Brain microvascular endothelial cell (primary cell): ENCODE measurements at places on chromosomes 16 and 17.

GRCh38 chr17:72176951-72177660, 56.3 kb downstream of the SOX9 start:
- no peak for DNase-seq

GRCh38 chr17:12756786-12757185, 32.5 kb upstream of the ARHGAP44 start:
- DNase-seq = peak; percentile 36

DNA sequence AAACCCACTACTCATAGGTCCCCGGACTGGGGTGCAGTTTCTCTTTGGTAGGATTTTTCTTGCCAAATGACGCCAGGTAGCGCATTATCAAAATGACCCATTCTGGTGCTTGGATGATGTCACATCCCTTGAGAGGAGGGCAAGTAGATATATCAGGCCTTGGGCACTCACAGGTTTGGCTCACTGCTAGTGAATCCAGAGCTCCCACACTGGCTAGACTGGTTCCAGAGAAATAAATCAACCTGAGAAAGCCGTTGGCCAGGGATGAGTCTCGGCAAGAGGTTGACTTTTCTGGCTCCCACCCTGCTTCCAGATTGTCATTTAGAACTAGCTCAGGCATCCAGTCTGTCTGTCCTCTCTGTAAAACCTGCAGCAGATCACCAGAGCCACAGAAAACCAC, 188.4 kb upstream of the MAF start:
- no peak for DNase-seq

- DNase-seq = no peak
These were observed 188.6 kb downstream of the NTN1 start for GRCh38 chr17:9209781-9210370.

DNA sequence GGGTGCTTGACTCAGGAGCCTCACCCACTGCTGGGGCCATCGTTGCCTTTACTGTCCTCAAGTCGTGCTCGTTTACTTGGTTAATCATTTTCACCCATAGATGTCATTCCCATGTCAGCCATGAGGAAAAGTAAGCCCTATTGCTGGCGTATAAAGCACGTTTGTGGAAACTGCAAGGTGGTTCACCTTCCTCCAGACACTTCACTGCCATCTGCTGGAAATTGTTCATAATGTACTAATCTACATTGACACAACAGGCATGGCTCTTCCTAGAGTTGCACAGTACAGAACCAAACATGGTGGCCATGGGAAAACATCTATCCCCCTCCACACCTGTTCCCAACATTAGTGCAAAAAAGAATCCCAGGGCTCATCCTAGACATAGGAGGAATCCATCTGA, 116.6 kb downstream of the ZNF18 start:
- no peak for DNase-seq

- DNase-seq = peak; percentile 31
These were observed 47.8 kb downstream of the OMG start for GRCh38 chr17:31248986-31249834.

DNA sequence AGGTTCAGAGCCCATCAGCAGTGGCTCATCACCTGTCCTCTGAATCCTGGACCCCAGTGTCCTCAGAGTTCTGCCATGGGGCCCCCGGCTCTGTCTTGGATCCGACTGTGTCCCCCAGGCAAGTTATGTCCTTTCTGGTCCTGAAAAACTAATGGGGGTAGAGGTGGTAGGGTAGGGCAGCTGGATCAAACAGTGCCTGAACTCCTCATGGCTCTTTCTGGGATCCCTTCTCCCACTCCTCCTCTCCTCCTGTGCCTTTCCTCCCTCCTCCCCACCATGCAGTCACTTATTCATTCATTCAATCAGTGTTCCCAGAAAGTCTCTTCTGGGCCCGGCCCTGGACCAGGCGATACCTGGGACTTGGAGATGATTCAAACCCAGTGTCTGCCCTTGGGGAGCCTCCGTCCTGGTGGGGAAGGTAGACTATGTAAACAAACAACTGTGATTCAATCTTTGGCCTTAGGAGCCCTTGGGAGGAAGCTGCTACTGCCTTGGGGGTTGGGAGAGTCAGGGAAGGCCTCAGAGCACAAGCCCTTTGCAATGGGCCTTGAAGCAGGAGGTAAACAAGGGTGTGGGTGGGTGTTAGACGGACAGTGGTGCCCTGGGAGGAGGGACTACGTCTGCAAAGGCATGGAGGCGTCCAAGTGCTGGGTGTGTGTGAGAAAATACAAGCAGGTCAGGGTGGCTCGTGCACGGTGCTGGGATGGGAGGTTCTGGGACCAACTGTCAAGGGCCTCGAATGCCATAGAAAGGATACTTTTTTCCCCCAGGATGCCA, 6.4 kb upstream of the FAM83G start:
- no peak for DNase-seq
